ENCODE measurements at places on chromosomes 2 and 18.

DNA sequence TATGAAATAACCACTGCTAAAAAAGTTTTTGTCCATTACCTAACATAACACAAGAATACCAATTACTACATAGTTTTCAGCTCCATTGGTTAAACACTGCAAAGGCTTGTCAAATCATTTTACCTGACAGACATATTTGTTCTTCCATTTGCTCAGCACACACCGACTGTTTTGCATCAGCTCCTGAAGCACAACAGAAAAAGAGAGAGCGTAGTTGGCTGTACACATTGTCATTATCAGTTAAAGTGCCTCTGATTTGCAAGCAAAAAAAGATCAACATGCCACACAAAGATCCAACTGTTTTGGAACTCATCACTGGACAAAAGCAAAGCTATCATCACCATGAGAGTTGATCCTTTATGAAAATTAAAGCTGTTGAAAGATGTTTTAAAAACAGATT lies 103.8 kb downstream of the WDPCP start:
- no peak for DNase-seq

- DNase-seq, result no peak
Observed at GRCh38 chr18:67778016-67778415, 261.5 kb upstream of the DSEL start.

- no peak for DNase-seq
Observed at GRCh38 chr2:216306868-216307267, 65.4 kb downstream of the MARCHF4 start.

DNA sequence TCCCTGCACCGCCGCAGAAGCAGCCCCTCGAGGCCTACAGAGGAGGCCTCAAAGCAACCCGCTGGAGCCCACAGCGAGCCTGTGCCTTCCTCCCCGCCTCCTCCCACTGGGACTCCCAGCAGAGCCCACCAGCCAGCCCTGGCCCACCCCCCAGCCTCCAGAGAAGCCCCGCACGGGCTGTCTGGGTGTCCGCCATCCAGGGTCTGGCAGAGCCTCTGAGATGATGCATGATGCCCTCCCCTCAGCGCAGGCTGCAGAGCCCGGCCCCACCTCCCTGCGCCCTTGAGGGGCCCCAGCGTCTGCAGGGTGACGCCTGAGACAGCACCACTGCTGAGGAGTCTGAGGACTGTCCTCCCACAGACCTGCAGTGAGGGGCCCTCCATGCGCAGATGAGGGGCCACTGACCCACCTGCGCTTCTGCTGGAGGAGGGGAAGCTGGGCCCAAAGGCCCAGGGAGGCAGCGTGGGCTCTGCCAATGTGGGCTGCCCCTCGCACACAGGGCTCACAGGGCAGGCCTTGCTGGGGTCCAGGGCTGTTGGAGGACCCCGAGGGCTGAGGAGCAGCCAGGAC lies 31.2 kb downstream of the GPC1 start:
- no peak for DNase-seq

GRCh38 chr2:238383743-238384380 lies 42.9 kb upstream of the ASB1 start:
- DNase-seq, result no peak

DNA sequence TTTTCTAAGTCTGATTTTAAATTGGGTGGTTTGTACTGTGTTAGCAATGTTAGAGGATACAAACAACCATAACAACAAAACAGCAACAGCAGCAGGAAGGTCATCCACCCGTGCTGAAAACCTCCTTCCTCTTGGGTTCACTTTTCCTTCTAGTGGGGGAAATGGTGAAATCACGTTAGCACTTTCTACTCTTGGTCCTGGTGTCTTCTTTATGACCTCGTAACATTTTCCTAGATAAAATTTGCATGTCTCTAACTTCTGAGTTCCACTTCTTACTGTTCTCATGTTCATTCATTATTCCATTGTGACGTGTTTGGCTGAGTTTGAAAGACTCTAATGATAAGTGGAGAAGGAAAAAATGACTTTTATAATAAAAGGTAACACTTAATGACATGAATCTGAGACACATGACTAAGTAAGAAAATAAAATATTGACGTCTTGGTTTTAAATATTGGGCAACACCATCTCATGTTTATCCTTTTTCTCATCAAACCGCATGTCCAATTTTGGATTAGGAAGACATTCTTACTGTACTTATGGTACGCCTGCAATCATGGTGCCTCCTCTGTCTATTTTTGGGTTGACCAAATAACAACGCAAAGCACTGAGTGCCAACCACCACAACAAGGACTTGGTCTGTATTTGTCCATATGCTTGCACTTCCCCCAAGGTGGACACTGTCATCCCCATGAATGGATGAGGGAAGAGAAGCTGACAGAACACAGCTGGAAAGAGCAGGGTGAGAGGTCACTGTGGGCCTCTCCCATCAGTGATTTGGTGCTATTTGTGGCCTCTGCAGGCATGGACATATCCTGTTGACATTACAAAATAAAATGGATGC lies 25.7 kb upstream of the IL1R1 start:
- DNase-seq, result no peak

DNA sequence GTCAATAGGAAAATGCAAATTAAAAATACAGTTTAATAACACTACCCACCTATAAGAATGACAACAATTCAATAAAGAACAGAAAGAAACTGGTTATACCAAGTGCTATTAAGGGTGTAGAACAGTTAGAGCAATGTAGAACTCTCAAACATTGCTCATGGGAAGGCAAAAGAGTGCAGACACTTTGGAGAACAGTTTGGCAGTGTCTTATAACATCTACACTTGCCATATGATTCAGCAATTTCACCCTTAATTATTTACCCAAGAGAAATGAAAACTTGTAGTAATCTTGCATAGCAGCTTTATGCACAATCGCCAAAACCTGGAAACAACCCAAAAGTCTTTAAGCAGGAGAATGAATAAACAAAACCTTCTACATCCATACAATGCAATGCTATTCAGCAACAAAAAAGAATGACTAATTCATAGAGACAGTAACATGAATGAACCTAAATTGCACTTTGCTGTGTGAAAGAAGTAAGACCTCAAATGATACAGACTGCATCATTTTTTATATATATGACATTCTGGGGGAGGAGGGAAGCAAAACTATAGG lies 455.2 kb downstream of the THSD7B start:
- no peak for DNase-seq

DNA sequence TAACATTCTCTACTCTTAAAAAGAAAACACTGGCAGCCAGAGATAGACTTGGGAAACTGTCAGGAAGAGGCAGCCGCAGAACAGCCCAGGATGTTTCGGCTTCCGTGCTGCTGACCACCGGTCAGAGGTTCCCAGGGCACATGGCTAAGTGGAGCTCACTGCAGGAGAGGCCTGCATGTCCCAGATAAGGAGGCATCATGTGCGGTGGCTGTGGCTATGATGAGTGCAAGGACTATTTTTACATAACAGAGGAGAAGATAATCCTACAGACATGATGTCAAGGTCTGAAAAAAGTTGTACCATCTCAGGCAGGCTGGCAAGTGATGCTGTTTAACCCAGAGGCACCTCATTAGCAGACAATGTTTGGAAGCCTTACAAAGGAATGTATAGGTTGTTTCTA lies 252.3 kb downstream of the CYRIA start:
- DNase-seq, result no peak

GRCh38 chr18:8947566-8947965 lies 154.9 kb upstream of the NDUFV2 start:
- DNase-seq, result no peak

GRCh38 chr2:159921752-159922404 lies 123.9 kb upstream of the CD302 start:
- DNase-seq, result peak; percentile 40

- no peak for DNase-seq
Observed at GRCh38 chr2:189439342-189439741, 1.9 kb upstream of the WDR75 start.

All from HTR-8/SVneo (cell line).